ENCODE measurements at places on chromosomes 5 and 9.

DNA sequence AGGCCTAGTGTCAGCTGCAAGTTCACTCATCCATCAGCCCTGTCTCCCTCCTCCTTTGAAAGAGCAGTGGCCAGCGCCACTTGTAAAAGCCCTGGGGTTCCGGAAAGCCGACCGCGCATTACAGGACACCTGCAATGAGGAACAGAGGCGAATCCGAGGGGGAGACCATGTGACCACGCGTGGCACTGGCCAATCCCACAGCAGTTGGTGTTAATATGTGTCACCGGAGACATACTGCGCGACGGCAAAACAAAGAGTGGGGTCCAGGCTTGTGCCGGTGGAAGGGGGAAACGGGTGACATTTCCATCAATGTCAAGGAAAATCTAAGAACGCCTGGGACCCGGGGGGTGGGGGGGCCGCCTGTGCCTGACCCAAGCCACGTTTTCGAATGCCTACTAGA lies 480.8 kb downstream of the SPATA31A7 start:
- DNase-seq: no peak

DNA sequence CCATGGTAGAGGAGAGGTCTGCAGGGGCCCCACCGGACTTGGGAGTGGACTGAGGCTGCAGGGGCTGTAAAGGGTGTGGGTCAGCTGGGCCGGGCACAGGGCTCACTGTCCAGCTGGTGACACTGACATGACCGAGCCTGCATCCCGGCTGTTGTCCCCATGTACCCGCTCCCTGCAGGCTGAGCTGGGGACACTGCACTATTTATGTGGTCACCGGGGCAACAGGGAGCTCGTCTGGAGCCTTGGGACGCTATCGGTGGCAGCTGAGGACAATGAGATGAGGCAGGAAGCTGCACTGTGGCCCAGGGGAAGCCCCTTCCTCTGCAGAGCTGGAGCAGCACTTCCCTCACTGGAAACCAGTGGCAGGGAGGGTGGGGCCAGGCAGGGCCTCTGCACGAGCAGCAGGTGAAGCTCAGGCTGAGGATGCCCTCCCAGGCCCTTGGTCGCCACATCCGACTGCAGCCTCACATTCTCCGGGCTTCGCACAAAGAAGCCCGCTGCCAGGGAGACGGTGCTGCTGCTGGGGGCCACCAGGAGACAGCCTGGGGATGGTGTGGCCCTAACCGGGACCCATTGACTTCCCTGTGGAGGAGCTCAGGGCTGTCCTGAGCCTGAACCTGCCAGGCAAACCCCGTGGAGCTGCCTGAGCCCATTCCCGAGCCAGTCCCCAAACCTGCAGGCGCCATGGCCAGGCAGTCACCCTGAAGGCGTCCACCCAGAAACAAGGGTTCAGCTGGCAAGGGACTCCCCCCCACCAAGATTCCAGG lies 26.4 kb downstream of the ZDHHC11B start:
- DNase-seq: no peak

DNA sequence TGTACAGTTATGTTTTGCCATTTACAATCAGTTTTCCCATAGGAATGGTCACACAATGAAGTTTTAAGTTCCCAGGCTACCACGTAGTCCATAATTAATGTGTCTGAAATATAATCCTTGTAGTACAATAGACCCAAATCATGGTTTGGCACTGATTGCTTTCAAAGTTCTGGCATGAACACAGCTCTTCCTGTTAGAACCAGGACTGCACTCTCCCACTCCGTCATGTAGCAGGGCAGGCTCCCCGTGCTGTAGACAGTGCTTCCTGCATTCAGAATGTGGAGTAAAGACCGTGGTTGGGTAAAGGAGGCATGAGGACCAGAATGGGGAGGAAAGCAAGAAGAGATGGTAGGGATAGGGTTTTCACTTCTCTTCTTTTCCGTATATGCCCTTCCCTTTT lies 4.0 kb downstream of the SEC61B start:
- no peak for DNase-seq

GRCh38 chr5:120199559-120199958 lies 264.5 kb upstream of the PRR16 start:
- no peak for DNase-seq

- DNase-seq: no peak
Measured at GRCh38 chr9:28206280-28206679, 633.0 kb upstream of the C9orf72 start.

DNA sequence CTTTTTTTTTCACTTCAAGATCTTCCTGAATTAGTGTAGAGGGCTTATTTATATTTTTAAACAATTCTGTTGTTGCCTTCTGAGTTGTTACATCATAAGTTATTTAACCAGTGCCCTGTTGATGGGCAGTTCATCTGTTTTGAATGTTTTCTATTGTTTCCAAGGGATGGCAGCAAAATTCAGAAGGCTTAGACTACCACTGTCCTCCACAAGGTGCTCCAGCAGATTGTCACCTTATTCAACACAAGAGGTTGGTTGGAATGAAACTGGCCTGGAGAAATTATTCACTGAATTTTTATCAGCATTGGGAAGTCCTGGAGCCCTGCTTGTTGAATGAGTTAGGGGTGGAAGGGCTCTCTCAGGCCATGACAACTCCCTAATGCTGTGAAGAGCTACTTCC lies 1.3 kb upstream of the KLHL9 start:
- DNase-seq: peak; percentile 42

- DNase-seq: no peak
Measured at GRCh38 chr5:145976431-145977155, 40.2 kb downstream of the SH3RF2 start.

GRCh38 chr5:22390888-22391287 lies 462.3 kb downstream of the CDH12 start:
- DNase-seq: no peak

DNA sequence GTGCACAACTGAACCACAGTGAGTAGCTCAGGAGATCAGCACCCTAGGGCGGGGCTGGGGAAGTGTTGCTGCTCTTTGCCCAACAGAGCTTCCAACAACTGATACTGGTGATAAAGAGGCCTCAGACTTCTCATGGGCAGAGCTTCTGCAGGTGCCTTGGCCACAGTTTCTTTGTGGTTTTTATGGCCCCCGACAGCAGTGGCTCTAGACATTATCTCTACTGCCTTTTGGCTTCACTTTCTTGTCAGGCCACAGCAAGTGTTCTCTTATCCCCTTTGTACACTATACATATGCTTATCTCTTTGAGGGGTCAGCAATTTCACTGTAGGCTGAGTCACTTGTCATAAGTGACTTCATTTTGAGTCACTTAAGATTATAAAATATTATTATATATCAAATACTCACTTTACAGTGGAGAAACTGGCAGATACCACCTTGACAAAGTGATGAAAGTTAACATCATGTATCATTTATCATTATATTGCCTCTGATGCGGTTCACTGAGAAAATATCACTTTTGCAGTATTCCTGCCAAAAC lies 90.9 kb upstream of the COX7C start:
- DNase-seq: peak; percentile 95

Data from hematopoietic multipotent progenitor cell treated with erythropoietin and hydrocortisone succinate and interleukin-3 and kit ligand, for 6 days (in vitro differentiated cells).